Stimulated activated CD8-positive, alpha-beta memory T cell treated with anti-CD3 and anti-CD28 coated beads, Interleukin-2, amount 100 ng/mL, for 1 hour (primary cell): ENCODE measurements at places on chromosomes 6 and 20.

DNA sequence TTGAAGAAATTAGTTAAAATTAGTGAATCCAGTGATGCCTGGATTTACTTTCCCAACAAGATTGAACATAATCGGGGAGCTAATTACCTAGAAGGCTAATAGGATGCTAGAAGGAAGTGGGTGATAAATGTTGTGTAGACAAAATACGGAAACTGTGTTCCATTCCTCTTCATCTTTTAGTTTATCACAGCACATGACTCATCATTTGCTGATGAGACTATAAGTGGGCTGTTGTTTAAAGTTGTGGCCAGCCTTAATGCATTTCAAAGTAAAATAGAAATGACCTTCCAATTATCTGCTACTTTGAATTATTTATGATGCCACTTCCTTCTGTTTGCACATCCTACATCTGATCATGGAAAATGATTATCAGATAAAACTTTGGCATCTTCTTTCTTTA is 43.4 kb downstream of the OGFRL1 start:
- DNase-seq = no peak

- no peak for DNase-seq
Observed at GRCh38 chr6:141097471-141097870, 1035.3 kb upstream of the GJE1 start.

DNA sequence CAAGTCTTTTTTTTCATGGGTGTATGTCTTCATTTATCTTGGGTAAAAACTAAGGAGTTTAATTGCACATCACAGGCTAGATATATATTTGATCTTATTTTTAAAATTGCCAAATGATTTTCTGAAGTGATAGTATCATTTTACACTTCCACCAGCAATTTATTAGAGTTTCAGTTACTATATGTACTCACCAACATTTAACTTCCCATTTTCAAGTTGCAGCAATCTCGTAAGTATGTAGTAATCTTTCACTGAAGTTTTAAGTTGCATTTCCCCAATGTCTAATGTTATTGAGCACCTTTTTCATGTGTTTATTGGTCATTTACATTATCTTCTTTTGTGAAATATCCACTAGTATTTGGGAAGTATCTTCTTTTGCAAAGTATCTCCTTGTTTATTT is 277.4 kb upstream of the CNR1 start:
- DNase-seq = no peak

- DNase-seq = no peak
Observed at GRCh38 chr20:53786445-53787267, 193.0 kb upstream of the ZNF217 start.

DNA sequence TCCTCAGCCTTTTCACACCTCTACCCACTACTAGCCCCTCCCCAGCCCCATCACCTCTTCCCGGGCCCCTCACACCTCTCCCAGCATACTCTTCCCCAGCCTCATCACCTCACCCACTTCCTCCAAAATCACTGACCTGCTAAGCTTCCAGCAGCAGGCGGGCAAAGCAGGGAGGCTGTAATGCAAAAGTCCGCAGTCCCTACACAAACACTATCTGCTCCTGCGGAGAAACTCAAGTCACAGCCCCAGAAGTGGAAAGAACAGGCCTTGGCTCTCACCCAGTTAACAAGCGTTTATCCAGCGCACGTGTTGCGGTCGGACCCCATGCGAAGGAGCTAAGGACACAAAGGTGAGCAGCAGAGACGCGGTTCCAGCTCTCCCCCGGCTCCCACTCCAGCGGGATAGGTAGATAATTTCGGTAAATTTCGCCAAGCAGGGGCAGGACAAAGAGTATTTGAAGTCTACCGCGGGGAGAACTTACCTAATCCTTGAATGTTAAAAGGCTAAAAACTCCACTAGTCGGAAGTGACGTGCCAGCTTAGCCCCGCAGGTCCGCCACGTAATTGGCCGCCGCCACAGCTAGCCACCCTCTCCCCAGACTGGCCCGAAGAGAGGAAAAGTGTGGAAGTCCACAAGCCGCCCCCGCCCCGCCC is 728 bp upstream of the TRIM39 start:
- peak; percentile 55 for DNase-seq

- no peak for DNase-seq
Observed at GRCh38 chr6:16818992-16819626, 57.8 kb upstream of the ATXN1 start.

GRCh38 chr6:75794351-75794846 is 45.4 kb downstream of the MYO6 start:
- DNase-seq = no peak

GRCh38 chr6:134477991-134478635 is 160.2 kb upstream of the SGK1 start:
- no peak for DNase-seq
